ENCODE measurements at places on chromosomes 11 and 22. TPM values are rescaled to one million over a fixed set of nuclear protein-coding genes. Genes with fewer than 3 reads are reported as not detected.
A peak's percentile ranks its signal among the peaks of the same experiment; 100 is the strongest.

Gene NXPE1
- not detected for total RNA-seq

DNA sequence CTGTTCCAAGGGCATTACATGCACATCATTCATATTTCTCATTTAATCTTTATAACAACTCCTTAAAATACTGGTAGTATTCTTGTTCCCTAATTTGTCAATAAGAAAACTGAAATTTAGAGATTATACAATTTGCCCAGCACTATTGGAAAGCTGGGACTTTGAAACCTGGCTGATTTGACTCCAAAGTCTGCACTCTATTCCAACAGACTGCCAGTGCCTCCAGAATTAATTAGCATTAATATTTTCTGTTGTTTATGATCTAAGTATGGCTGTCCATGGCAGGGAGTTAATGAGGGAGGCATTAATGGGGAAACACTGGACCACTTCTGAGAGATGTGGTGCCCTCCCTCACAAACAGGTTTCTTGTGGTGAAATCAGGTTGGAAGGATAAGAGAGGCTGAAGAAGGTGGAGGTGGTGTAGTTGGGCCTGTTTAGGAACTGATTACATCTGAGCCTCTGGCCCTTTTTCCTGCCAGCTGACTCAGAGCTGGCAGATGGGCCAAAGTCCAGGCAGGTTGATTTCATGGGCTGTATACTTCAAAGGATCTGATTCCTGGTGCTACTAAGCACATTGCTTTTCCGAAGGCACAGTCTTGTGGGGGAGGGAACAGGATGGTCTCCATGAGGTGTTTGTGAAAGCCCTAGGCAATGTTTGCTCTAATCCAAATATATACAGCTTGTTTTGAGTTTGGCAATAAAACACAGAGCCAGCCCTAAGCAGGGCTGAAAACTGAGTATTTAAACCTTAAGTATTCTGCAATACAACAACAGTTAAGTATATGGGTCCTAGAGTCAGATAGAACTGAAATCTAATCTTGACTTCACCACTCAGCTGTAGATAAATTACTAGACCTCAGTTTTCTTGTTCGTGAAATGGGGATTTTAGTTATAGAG is 21.0 kb upstream of the RAB30 start:
- peak; percentile 43 for DNase-seq

DNA sequence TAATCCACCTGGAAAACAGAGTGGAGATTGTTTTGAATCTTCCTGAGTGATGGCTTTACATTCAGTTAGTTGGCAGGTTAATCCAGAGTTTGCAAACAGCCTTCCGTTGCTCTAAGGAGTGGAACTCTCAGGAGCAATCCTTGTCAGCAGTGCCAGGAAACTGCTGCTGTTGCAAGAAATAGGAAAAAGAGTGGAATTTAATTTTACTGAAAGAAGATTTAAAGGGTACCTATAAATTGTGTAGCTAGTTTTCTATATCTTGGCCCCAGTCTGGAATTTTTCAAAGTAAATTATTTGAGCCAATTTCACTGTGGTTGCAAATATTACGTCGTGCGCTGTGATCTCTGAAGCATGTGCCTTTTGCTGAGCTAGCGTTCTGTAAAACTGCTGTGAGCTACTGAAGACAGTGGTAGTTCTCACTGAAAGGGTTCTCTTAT is 55.5 kb upstream of the SLC5A12 start:
- no peak for DNase-seq

- DNase-seq = peak; percentile 57
Observed at GRCh38 chr11:71240865-71241691, 11.3 kb downstream of the SHANK2 start.

Gene PIK3C2A
- 17.3 TPM for total RNA-seq

DNA sequence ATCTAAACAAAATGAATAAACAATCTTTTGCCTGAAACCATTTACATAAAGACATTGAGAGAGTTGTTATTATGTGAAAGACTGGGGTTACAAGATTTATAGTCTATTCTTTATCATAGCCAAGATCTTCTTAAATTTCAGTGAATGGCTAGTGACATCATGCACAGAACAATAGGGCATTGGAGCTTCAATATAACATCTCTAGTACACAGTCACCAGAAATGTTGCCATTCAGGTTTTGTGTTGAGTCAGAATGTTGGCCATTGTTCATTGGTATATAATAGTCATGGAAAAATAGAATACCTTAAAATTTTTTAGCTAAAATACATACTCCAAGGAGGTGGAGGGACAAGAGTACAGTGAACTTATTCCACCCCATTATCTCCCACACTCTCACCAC is 44.3 kb downstream of the SLC5A12 start:
- DNase-seq = no peak

- DNase-seq = no peak
Observed at GRCh38 chr11:120338107-120338933, 2.1 kb downstream of the ARHGEF12 start.

DNA sequence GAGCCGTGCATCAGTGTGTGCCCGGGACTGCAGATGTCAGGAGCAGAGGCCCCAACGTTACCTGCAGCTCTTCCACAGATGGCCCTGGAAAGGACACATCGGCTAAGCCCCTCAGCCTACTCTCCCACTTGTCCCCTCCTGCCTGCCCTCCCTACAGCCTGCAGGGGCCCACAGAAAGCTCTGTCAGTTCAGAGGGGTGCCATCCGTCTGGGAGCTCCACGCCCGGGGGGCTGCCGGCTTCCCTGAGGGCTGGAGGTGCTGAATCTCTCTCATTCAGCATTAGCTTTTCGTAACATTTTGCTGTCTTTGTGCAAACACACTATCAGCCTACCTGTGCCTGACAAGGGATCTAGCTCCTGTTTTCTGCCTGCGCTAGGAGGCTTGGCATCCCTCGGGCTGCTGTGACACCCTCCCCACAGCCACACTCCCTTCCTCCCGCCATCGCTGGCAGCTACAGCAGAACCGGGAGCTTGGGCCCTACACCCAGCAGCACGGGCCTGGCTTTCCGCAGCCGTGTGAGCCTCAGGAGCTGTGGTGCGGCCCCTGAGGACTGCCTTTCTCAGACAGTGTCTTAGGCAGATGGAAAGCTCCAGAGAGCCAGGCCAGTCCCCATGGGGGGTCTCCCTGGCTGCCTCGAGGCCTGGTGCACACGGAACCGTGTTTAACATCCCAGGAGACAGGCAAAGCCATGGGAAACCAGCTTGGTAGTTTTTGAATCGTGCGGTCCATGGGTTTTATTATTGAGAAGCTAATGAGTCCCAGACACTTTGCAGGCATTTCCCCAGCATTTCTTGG is 198.3 kb upstream of the B3GAT1 start:
- DNase-seq = no peak

DNA sequence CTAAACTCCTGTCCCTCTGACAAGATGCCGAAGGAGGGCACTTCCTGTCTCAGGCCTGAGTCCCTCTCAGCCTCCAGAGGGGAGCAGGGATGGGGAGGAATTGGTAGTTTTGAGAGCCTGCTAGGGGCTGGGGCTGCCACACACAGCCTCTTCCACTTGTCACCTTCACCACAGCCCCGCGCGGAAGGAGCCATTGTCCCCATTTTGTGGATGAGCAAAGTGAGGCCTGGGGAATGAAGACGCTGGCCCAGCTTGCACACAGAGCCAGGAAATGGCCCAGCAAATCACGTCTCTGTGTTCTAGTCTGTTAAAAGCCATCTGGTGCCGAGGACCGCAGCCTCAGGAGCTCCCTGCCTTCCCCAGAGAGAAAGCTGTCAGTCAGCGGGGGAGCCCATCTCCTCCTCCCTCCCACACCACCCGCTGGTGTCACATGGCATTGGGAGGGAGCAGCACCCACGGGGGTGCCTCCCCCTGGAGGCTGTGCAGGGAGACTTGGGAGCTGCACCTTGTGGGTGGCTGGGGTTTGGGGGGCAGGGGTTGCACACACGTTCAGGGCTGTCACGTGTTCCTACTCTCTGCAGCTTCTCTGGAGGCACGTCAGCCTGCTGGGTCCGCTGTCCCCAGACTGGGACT is 34.6 kb downstream of the RASD2 start:
- no peak for DNase-seq

DNA sequence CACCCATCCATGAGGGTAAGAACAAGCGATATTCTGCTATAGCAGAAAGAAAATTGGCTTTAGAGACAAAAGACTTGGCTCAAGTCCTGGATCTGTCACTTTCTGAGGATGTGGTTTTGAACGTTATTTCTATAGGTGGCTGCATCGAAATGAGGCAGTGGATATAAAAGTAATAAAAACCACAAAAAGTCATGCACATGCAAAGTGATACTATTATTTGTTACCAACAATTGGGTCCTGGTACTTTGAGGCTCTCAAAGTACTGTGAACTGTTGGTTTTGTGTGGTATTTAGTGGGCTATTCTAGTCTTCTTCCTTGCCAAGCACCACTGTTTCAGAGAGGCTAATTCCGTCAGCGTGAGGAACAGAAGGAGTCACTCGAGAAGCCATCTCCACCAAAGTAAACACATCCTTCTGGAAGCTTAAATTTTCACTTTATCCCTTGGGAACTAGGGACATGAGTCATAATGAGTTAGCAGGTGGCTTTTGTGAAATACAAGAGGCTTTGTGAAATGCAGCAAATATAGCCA is 13.1 kb downstream of the UBASH3B start:
- no peak for DNase-seq

Gene OR11H1
- total RNA-seq = not detected

- no peak for DNase-seq
Observed at GRCh38 chr11:11722861-11723260, 101.1 kb upstream of the GALNT18 start.

DNA sequence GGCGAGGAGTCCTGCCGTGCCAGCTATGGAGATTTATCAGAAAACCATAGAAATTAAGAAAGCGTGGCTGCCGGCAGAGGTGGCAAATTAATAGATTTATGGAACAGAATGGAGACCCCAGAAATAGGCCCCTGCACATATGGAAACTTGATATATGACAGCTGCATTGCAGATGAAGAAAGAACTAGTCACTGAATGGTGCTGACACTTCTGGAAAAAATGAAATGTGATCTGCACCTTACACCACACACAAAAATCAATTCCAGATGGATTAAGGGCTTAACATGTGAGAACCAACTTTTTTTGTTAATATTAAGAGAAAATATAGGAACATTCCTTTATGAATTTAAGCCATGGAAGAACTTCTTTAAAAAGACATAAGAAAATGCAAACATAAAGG is 40.3 kb upstream of the TSKU start:
- DNase-seq = no peak

GRCh38 chr11:76962583-76963416 is 71.4 kb upstream of the B3GNT6 start:
- DNase-seq = no peak

DNA sequence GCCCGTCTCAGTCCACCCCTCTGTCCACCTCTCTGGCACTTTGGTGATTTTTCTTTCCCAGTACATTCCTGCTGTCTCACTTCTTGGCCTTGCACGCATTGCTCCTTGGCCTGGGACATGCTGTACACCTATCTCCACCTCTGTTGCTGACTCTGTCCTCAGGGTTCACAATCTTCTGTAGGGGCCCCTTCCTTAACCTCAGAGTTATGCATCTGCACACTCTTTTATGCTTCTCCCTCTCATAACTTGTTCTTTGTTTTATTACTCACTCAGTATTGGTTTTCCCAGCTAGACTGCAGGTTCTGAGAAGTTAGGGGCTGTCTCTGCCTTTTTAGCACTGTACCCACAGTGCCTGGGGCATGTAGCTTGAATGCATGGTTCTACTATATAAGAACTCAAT is 139.1 kb upstream of the MTMR2 start:
- no peak for DNase-seq

DNA sequence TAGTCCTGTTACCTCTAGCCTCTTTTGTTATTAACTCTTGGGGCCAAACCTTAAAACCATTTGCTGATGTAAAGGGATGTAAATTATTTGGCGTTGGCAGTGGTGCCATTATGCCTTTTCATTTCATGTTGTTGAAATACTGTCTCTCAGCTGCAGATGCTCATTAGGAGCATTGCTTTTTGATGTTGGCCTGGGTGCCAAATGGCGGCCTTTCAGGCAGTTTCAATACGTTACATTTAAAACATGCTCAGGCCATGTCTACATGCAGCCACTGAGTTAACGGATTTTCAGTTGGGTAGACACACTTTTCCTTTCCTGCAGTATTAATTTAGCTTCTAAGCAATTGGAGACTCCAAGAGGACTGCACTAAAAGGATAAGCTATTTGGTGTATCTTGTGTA is 5.3 kb downstream of the NCAM1 start:
- DNase-seq = no peak

- no peak for DNase-seq
Observed at GRCh38 chr11:33162831-33163230, 1.6 kb upstream of the CSTF3 start.

DNA sequence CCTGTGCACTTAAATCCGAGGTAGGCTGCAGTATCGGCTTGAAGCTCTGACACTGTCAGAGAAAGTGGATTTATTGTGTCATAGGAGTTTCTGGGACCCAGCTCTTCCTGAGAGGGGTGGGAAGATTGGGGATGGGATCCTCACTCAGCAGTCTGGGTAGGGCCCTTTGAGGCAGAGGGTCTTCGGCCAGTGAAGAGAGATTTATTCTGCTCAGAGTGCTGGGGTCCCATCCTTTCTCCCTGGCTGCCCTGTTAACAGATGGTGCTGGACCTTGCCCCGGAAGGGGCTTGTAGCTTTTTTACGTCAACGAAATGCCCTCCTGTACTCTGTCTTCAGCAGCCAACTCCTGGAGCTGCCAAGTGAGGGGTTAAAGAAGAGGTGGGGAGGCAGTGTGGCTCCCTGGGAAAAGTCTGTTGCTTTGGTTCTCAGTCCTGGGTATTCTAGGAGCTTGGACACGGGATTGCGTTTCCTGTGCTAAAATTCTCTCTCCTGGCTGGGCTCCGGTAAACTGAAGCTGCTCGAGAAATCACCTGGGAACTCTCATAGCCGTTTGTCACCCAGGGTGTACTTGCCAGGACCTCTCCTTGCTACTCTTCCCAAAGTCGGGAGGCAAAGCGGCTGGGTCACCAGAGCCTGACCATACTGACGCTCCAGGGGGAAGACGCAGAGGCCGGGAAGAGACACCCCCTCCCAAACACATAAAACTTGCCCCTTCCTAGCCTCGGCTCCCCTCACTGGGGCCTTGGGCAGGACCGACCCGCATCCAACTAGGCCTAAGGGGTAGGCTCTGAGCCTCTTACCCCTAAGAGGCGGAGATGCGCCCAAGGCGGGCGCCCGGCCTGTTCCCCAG is 806 bp upstream of the SMDT1 start:
- DNase-seq = no peak

- no peak for DNase-seq
Observed at GRCh38 chr22:21582801-21583740, 15.6 kb downstream of the UBE2L3 start.

Gene KCNJ5
- total RNA-seq = 0.05 TPM

GRCh38 chr11:76772100-76772782 is 10.9 kb upstream of the TSKU start:
- no peak for DNase-seq

GRCh38 chr11:789943-790342 is at the start of gene CEND1:
TSS of gene CEND1 (minus strand) at chr11:790090. CDS start at chr11:788576, 1,514 bp downstream.
- DNase-seq = no peak

DNA sequence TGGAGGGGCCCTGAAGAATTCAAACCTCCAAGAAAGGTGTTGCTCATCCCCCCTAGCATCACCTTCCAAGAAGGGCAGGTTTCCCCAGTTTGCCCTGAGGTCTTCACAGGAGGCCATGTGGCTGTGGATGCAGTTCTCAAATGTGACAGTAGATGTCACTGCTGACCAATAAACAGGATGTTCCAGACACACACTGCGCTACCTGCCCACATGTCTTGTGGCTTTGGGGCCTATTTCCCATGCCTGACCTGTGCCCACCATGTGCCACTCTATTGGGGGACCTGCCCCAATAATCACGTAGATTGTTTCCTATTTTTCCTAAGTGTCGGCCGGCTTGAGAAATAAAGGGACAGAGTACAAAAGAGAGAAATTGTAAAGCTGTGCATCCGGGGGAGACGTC is 4.5 kb downstream of the GSTT2 start:
- DNase-seq = peak; percentile 36

Measured in liver (tissue), 10 donors.